Ovary (tissue), 10 donors: ENCODE measurements at places on chromosomes 5 and 9. TPM values are rescaled to one million over a fixed set of nuclear protein-coding genes. Genes with fewer than 3 reads are reported as not detected.

DNA sequence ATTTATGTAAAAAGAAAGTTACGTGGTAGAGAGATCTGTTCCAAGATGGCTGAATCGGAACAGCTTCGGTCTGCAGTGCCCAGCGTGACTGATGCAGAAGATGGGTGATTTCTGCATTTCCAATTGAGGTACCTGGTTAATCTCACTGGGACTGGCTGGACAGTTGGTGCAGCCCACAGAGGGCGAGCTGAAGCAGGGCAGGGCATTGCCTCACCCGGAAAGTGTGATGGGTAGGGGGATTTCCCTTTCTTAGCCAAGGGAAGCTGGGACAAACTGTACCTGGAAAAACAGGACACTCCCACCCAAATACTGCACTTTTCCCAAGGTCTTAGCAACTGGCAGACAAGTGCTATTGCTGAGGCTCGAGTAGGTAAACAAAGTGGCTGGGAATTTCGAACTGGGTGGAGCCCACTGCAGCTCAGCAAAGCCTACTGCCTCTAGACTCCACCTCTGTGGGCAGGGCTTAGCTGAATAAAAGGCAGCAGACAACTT lies 13.1 kb upstream of the HSD17B4 start:
- H3K36me3 ChIP-seq, result no peaks in the 10 kb centered on the region
- no peak overlapping the region for H3K4me3 ChIP-seq
- DNase-seq, result no peak

DNA sequence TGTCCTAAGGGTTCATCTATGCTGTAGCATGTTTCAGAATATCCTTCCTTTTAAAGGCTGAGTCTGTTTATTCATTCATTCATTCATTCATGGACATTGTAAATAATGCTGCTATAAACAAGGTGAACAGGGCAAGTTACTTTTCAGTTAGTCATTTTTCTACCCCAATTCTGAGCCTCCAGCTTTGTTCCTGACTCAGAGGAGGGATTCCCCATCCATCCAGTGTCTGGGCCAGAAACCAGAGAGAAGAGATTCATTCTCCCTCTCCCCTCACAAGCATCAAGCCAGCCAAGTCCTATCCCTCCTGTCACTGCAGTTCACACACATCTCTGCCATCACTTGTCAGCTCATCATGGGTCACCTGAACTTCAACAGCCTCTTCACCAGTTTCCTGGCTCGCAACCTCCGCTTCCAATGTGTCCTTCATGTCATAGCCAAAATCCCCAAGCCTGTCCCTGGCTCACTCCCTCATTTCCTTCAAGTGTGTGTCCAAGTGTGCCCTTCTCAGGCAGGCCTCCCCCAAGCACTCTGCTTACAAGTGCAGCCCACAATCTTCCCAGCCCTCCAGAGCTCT lies 203.0 kb downstream of the TTLL11 start:
- no peaks in the 10 kb centered on the region for H3K36me3 ChIP-seq
- H3K27ac ChIP-seq, result no peak overlapping the region
- H3K4me3 ChIP-seq, result no peak overlapping the region
- no peaks in the 10 kb centered on the region for H3K27me3 ChIP-seq

- H3K27ac ChIP-seq, result no peak overlapping the region
- DNase-seq, result no peak
- no peaks in the 10 kb centered on the region for H3K27me3 ChIP-seq
- H3K4me1 ChIP-seq, result peaks cover 5% of the 10 kb centered on the region
- H3K36me3 ChIP-seq, result no peaks in the 10 kb centered on the region
- peak overlapping the region; percentile 19 for H3K4me3 ChIP-seq
Observed at GRCh38 chr9:114097613-114098020, 1.5 kb downstream of the KIF12 start.

GRCh38 chr9:93010056-93010455 lies 48.4 kb upstream of the SUSD3 start:
- H3K4me3 ChIP-seq, result no peak overlapping the region
- no peaks in the 10 kb centered on the region for H3K36me3 ChIP-seq
- DNase-seq, result no peak
- H3K4me1 ChIP-seq, result no peaks in the 10 kb centered on the region

GRCh38 chr5:32095261-32095671 lies 78.9 kb downstream of the GOLPH3 start:
- H3K4me1 ChIP-seq, result peaks cover 27% of the 10 kb centered on the region
- H3K4me3 ChIP-seq, result no peak overlapping the region
- peak; percentile 77 for DNase-seq
- no peaks in the 10 kb centered on the region for H3K27me3 ChIP-seq
- no peaks in the 10 kb centered on the region for H3K36me3 ChIP-seq

GRCh38 chr9:2389404-2389803 lies 232.2 kb upstream of the VLDLR start:
- H3K27me3 ChIP-seq, result no peaks in the 10 kb centered on the region
- H3K4me1 ChIP-seq, result peaks cover 1% of the 10 kb centered on the region
- H3K4me3 ChIP-seq, result no peak overlapping the region
- no peak overlapping the region for H3K27ac ChIP-seq

DNA sequence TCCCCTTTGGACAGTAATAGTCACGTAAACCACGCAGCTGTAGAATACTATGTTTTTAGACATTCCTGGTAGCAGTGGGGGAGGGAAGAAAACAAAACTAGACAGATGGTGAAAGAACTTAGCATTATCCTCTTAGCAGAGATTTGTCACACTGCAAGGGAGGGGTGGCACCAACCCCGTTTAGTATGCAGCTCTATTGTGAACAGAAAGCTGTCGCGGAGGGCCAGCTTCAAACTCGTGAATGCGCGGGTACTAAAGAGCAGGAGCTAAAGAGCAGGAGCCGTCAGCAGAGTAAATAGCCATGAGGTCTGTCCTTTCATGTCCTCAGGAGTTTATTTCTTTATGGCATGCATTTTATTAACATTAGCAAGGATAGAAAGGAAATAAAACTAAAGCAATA lies 141.9 kb upstream of the SLC12A2 start:
- H3K4me3 ChIP-seq, result no peak overlapping the region
- peak overlapping the region; percentile 29 for H3K27ac ChIP-seq
- H3K4me1 ChIP-seq, result peaks cover 1% of the 10 kb centered on the region
- H3K36me3 ChIP-seq, result no peaks in the 10 kb centered on the region
- no peaks in the 10 kb centered on the region for H3K27me3 ChIP-seq

UBE2B gene
- 54.1 TPM for total RNA-seq

DNA sequence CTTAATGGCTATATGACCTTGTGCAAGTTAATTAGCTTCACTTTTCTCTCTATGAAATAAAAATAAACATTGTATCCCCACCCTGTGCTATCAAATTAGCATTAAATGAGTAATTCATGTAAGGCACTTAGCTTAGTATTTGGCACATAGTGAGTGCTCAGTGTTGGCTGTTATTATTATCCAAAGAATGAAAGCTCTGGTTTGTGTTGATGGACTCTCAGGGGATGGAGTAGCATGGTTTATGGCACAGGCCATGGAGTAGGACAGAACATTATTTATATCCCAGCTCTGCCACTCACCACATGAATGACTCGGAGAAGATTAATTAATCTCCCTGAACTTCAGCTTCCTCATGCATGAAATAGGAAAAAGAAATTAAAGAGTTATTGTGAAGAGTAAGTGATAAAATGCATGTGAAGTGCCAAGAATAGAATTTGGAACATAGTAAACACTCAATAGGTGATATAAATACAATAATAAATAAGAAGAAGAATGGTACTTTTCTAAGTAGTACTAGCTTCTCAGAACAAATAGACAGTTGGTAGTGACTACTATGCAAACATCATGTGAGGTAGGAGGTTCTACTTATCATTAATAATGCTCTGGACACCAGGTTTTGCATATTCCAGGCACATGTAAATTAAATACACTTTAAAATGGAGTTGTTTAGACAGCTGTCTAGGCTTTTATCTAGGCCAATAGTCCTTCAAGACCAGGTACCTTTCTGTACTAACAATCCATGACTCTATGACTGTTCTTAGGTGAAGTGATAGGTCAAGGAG lies 146.4 kb downstream of the GRIA1 start:
- no peak overlapping the region for H3K4me3 ChIP-seq
- no peaks in the 10 kb centered on the region for H3K4me1 ChIP-seq
- no peak for DNase-seq
- no peaks in the 10 kb centered on the region for H3K27me3 ChIP-seq
- H3K27ac ChIP-seq, result no peak overlapping the region

SPATA6L gene
- 2.5 TPM for total RNA-seq

GRCh38 chr5:62369039-62369438 lies 34.7 kb downstream of the DIMT1 start:
- H3K4me1 ChIP-seq, result no peaks in the 10 kb centered on the region
- DNase-seq, result no peak
- no peak overlapping the region for H3K27ac ChIP-seq
- H3K36me3 ChIP-seq, result peaks cover 3% of the 10 kb centered on the region
- H3K27me3 ChIP-seq, result no peaks in the 10 kb centered on the region

BAAT gene
- total RNA-seq, result not detected

GRCh38 chr5:79074641-79075040 lies 5.1 kb downstream of the BHMT2 start:
- H3K4me3 ChIP-seq, result no peak overlapping the region
- no peaks in the 10 kb centered on the region for H3K27me3 ChIP-seq
- no peak overlapping the region for H3K27ac ChIP-seq
- H3K36me3 ChIP-seq, result no peaks in the 10 kb centered on the region
- H3K4me1 ChIP-seq, result peaks cover 1% of the 10 kb centered on the region
- no peak for DNase-seq

DNA sequence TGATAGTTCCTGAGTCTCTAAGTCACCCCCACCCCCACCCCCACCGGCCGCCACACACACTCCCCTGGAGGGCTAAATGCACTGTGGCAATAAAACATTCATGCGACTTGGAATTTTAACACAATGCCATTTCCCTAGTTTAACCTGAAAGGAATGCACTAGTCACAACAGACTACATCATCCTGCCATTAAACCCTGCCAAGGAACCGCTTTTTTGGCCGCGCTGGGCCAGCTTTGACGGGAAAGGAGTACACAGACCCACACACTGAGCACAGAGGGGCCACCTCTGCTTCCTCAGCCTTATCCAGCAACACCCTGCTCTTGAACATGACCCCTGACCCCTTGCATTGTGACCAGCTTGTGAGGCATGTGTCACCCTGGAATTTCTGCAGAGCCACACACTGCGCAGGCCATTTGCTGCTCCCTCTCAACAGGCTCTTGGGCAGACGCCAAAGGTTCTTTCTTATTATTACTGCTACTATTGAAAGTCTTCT lies 165.3 kb downstream of the BNC2 start:
- no peak overlapping the region for H3K27ac ChIP-seq
- peak overlapping the region; percentile 30 for H3K4me3 ChIP-seq
- H3K4me1 ChIP-seq, result peaks cover 9% of the 10 kb centered on the region

DNA sequence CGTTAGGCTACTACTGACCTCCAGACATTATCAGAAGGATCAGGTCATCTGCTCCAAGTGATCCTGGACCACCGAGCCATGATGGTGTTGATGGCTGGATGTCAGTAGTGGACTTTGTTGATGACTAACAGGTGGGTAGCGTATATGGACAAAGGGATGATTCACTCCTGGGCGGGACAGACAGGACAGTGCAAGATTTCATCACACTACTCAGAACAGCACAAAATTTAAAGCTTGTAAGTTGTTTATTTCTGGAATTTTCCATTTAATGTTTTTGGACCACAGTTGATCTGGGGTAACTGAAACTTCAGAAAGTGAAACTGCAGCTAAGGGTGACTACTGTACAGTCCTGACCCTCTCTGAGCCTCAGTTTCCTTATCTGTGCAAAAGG lies 12.7 kb downstream of the PDGFRB start:
- H3K4me3 ChIP-seq, result no peak overlapping the region
- DNase-seq, result peak; percentile 35
- no peaks in the 10 kb centered on the region for H3K36me3 ChIP-seq
- no peaks in the 10 kb centered on the region for H3K27me3 ChIP-seq
- H3K4me1 ChIP-seq, result peaks cover 66% of the 10 kb centered on the region

DNAI1 gene
- 2.0 TPM for total RNA-seq

CCL27 gene
- not detected for total RNA-seq

- H3K4me1 ChIP-seq, result peaks cover 5% of the 10 kb centered on the region
- DNase-seq, result no peak
- H3K4me3 ChIP-seq, result no peak overlapping the region
- H3K36me3 ChIP-seq, result no peaks in the 10 kb centered on the region
Observed at GRCh38 chr9:129889941-129890717, 54.9 kb downstream of the USP20 start.

GRCh38 chr5:168022446-168023169 lies 268.8 kb upstream of the WWC1 start:
- peaks cover 1% of the 10 kb centered on the region for H3K4me1 ChIP-seq
- H3K27me3 ChIP-seq, result no peaks in the 10 kb centered on the region
- H3K4me3 ChIP-seq, result no peak overlapping the region

JAKMIP2 gene
- total RNA-seq, result 0.11 TPM

DNA sequence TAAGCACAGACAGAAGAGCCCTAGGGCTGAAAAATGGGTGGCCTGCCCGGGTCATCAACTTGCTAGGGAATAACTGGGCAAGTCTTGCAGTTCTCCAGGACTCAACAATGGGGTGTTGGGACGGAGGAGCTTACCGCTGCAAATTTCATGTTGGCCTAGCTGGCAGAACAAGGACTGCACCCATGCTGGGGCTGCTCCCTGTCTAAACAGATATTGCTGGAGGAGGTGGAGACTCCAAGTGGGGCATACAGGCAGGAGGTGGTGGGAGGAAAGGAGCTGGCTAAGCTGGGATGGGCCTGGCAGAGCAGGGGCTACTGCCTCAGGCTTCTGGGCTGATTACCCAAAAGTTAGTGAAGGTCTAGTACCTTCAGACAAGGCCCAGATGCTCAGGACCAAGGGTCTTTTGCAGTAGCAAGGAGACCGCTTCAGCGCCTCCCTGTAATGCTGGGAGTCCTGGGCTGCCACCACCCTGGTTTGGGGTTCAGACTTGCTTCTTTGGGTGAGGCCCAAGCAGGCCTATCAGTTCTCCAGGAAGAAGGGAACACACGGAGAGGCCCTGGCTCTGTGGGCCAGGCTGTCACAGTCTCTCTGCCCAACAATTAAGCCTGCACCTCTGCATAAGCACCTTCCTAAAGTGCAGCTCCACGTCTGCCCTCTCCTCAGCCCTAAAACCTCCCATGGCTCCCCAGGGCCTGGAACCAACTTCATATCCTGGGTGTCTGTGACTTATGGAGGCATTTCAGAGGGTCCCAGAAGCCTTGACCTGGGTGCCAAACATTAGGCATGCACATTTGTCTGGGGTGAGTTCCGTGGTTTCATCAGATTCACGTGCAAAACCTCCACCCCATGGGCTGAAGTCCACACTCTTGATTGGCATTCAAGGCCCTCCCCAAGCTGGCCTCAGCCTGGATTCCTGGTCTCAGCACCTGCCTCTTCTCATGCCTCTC lies 24.2 kb upstream of the KIF12 start:
- H3K4me1 ChIP-seq, result peaks cover 2% of the 10 kb centered on the region
- H3K36me3 ChIP-seq, result no peaks in the 10 kb centered on the region
- no peak overlapping the region for H3K27ac ChIP-seq
- no peak for DNase-seq

APC gene
- 33.2 TPM for total RNA-seq

- no peak for DNase-seq
- H3K4me1 ChIP-seq, result no peaks in the 10 kb centered on the region
- no peaks in the 10 kb centered on the region for H3K36me3 ChIP-seq
- H3K27ac ChIP-seq, result no peak overlapping the region
Observed at GRCh38 chr9:38006163-38006562, 62.9 kb downstream of the SHB start.

TSSK1B gene
- 0.15 TPM for total RNA-seq

GRCh38 chr9:128819716-128820664 lies 1.7 kb downstream of the ENDOG start:
- H3K4me1 ChIP-seq, result peaks cover 2% of the 10 kb centered on the region
- no peaks in the 10 kb centered on the region for H3K36me3 ChIP-seq

SCGB3A2 gene
- total RNA-seq, result not detected

GRCh38 chr5:175842951-175843793 lies 28.2 kb upstream of the CPLX2 start:
- no peak overlapping the region for H3K4me3 ChIP-seq
- no peaks in the 10 kb centered on the region for H3K36me3 ChIP-seq
- no peak for DNase-seq
- no peak overlapping the region for H3K27ac ChIP-seq

IL9 gene
- total RNA-seq, result not detected
